Mammary epithelial cell (primary cell): ENCODE measurements at places on chromosomes 1 and 21. TPM values are rescaled to one million over a fixed set of nuclear protein-coding genes. Genes with fewer than 3 reads are reported as not detected.

GRCh38 chr1:143652744-143653428, 318.9 kb downstream of the FAM72C start:
- no peak for DNase-seq

GRCh38 chr1:156911577-156912298, 8.7 kb upstream of the LRRC71 start:
- DNase-seq, result no peak

- DNase-seq, result no peak
These were observed 13.8 kb downstream of the LMNA start for GRCh38 chr1:156128308-156128653.

GRCh38 chr1:61588736-61589672, 135.9 kb downstream of the TM2D1 start:
- peak; percentile 63 for DNase-seq

GRCh38 chr21:27570306-27570868, 603.5 kb upstream of the ADAMTS5 start:
- DNase-seq, result peak; percentile 96

- peak; percentile 73 for DNase-seq
These were observed 12.9 kb upstream of the KCNE1 start for GRCh38 chr21:34524646-34525601.

DNA sequence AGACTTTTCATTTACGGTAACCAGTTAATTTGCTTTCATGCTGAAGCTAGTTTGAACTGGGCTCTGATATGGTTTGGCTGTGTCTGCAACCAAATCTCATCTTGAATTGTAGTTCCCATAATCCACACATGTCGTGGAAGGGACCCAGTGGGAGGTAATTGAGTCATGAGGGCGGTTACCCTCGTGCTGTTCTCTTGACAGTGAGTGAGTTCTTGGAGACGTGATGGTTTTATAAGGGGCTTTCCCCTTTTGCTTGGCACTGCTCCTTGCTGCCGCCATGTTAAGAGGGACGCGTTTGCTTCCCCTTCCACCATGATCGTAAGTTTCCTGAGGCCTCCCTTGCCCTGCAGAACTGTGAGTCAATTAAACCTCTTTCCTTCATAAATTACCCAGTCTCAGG, 10.3 kb upstream of the FHAD1 start:
- no peak for DNase-seq

EFNA4 gene
- 3.4 and 5.0 TPM in 2 replicates for total RNA-seq

GPR89A gene
- total RNA-seq, result 42.7 TPM

DNA sequence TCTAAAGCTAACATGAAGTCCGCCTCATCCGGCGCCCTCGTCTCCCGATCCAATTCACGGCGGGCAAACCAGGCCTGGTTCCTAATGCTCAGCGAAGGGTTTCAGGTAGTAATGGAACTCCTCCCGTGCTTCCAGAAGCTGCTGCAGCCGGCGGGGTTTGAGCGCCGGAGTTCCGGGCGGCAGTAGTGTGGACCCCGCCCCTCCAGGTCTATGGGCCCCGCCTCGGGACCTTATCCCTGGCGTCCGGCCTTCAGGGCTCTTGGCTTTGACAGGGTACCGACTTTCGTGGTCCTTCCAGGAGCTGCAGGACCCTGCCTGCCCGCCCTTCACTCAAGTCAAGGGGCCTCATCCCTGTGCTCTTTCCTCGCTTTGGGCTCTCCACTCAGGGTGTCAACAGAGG, 304.1 kb downstream of the FAM72C start:
- no peak for DNase-seq

DNA sequence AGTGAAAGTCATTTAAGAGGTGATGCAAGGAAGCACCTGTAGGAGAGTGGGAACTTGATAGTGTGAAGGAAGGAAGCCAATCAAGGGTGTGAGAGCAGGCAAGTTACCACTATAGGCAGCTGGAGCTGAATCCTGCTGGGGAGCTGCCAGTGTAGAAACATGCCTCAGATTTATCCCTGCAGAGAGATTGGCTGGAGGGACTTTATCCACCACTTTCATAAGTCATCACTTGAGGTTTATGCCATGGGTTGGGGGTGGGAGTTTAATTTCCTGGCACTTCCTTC, 443.6 kb downstream of the PLPP3 start:
- DNase-seq, result no peak

DNA sequence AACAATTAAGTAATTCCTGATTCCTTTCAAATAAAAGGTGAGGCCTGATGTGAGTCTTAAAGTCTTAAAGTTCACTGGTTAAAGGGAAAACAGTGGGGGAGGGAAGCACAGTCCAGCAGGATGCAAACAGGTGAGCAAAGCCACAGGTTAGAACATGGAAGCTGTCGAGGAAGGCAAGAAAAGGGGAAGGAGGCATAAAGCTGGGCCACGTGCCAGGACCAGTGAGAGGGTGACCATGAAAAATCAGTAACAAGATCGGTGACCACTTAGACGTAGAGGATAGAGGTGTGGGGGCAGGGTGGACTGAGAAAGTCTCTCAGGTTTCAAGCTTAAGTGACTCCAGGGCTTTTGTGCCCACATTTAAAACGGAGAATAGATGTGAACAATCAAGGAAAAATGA, 231.3 kb downstream of the SETD4 start:
- no peak for DNase-seq

TRIM46 gene
- 5.0 TPM for total RNA-seq

DNA sequence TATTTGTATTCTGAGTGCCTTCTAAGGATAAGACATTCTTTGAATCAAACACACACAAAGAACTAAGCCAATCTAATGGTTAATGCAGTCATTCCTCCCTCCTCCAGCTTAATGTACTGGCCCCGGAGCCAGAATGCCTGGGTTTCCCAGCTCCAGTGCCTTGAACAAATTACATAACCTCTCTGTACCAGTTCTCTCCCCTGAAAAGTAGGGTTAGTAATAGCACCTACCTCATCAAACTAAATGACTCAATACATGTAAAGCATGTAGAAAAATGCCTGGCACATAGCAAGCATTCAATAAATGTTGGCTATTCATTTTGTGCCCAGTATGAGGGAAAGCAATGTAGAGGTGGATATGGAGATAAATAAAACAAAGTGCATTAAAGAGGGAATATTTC, 14.0 kb downstream of the C1orf52 start:
- DNase-seq, result peak; percentile 33

ATF3 gene
- 17.8 and 46.7 TPM in 2 replicates for total RNA-seq

DNA sequence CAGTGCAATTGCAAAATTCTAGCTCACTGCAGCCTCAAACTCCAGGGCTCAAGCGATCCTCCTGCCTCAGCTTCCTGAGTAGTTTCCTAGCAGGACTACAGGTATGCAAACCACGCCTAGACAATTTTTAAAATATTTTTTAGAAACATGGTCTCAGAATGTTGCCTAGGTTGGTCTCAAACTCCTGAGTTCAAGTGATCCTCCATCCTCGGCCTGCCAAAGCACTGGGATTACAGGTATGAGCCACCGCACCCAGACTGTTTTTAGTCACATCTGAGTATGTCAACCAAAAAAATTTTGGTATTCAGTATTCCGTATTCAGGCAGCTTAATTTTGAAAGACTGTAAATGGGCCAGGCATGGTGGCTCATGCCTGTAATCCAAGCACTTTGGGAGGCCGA, 11.2 kb downstream of the TARBP1 start:
- no peak for DNase-seq

FAM72D gene
- 3.4 and 4.0 TPM in 2 replicates for total RNA-seq

DNA sequence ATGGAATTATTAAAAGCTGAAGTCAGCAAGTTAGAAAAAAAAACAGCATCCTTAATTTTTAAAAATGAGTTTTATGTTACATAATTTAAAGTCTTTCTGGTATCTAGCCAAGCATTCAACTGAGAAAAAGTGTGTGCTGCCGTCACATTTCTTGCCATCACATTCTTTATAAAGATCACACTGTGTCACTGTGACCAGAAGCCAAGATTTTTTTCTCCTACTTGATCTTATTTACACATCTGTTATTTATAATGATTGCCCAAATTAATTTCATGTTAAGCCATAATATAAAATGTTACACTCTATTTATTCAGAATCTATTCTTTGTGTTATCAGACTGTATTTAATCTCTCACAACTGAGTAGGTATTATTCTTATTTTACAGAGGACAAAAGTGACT, 1603.7 kb downstream of the PLA2G4A start:
- DNase-seq, result no peak

DNA sequence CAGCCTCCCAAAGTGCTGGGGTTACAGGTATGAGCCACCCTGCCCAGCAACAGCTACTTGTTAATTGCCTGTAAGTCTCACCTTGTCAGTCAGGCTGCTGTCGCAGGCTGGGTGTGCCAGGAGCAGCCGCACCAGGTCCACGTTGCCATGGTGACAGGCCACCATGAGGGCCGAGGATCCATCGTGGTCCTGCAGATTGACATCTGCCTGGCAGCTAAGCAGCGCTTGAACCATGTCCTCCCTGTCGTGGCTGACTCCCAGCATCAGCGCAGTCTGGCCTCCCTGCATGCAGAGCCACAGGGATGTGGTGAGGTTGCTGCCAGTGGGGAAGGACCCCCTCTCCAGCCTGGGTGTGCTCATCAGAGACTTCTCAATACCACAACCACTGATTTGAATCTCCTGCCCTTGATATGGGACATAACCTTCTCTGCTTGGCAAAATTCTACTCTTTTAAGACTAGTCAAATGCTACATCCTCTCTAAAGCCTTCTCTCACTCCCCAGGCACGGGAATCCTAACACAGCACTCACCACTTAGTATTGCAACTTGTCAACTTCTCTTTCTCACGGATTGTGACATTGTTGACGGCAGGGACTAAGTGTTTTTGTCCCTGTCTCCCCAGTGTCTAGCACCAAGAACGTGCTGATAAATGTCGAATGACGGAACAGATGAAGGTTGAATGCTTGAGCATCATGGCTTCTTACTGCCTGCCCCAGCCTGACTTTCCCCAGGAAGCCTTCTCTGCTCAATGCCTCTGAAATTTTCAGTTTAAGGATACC, 52.9 kb downstream of the L1TD1 start:
- no peak for DNase-seq

DNA sequence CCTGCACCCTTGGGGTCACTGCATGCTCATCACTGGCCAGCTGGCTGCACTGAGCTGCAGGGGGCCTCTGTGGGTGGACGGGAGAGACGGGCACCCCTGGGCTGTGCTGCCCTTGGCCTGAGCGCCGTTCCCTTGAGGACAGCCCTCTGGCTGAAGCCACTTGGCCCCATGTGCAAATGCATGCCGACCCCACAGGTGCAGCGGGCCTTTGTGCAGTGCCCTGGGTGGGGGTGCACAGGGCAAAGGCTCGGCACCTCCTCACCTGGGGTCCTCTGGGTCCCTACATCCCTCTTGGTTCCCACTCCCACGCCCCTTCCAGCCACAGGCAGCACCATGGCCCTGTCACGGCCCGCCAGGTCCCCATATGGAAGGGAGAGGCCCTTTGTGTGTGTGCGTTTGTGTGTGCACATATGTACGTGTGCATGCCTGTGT, 41.3 kb downstream of the COQ8A start:
- no peak for DNase-seq

SDC3 gene
- 23.2 and 23.4 TPM in 2 replicates for total RNA-seq

- DNase-seq, result peak; percentile 43
These were observed 1.7 kb downstream of the RCC2 start for GRCh38 chr1:17437580-17438317.

DNA sequence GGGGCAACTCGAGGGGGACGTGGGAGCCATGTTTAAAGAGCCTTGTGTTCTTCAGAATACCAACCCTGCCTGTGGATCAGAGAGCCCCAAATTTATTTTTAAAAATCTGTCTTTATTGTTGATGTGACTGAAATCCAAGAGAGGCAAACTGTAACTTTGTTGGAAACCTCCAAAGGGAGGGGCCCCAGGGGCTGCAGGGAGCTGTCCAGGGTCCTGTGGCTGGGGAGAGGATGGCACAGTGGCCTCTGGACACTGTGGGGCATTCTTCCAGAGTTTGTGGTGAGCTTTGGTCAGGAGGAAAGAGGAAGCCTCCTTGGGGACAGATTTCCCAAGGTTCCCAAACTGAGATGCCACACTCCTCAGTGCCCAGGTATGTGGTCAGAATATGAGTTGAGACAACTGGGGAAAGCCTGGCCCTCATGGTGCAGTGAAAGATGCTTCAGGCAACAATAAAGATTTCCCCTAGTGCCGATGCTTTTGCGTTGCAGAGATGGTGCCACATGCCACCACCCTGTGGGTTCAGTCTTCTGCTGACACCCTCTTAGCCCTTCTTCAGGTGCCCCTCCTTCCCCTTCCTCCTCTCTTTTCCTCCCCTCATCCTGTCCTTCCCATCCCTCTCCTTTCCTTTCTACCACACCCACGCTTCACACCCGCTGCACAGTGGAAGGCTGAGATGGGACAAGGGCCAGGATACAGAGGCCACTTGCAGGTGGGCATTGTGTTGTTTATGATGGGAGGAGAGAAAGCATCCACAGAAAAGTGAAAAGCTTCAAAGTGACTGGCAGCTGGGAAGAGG, 122.1 kb downstream of the UCK2 start:
- DNase-seq, result no peak

DNA sequence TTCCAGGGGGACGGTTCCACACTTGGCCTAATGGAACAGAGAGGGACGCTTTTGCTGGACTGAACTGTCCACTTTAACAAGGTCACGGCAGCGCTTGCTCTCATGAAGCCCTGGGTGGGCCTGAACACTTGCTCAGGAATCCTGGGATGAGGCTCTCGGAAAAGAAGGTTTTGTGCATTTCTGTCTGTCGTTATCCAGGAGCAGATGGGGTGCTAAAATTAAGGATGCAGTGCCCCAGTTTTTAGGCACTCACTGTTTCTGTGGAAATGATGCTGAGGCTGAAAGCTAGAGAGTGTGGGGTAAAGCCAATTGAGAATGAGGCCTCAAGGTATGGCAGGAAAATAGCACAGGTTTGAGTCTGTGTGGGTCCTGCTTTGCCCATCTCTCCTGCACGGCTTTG, 111.0 kb downstream of the DAB1 start:
- DNase-seq, result no peak

- peak; percentile 97 for DNase-seq
These were observed 3.6 kb upstream of the RASSF5 start for GRCh38 chr1:206503591-206504362.

GRCh38 chr1:93095804-93096585, 16.9 kb downstream of the MTF2 start:
- DNase-seq, result no peak

DNA sequence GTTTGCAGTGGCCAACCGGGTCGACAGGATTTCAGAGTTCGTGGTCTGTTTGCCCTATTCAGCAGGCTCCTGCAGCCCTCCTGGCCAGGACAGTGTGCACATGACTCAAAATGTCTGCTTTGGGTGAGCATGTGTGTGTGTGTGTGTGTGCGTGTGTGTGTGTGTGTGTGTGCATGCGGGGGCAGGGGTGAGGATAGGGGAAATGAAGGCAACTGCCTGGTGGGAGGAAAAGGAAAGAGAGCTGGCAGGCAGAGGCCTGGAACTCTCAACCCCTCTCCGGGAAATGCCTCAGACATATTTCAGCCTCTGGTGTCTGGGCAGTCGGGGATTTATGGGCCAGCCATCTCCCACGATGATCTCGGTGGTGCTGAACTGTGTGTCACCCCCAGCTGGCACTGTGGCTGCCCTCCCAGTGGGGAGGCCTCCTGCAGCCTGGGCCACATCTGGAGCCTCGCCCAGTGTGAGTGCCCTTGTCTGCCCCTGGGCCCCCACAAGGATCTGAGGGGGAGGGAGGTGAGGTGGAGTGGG, 15.2 kb downstream of the CDCP2 start:
- no peak for DNase-seq

- no peak for DNase-seq
These were observed 45.8 kb downstream of the TTC39A start for GRCh38 chr1:51284487-51284954.
